NCI-H460 (cell line): ENCODE measurements at places on chromosomes 12 and 14. TPM values are rescaled to one million over a fixed set of nuclear protein-coding genes. Genes with fewer than 3 reads are reported as not detected.

The KLHDC1 gene
- total RNA-seq = 0.47 and 0.69 TPM in 2 replicates

DNA sequence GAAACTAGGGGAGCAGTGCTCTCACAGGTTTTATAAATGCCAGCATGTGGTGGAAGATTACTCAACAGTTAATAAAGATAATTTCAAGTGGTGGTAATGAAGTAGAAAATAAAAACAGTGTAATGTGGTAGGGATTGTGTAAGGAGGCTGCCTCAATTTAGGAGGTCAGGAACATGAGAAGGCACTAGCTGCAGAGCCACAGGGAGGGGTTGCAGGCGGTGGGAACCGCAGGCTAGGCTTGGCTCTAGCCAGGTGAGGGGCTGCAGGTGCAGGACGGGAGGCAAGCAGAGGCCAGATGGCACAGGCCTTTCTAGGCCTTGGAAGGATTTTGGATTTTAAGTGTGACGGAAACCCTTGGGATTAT lies 768 bp downstream of the METTL25 start:
- no peak for DNase-seq

The CCNK gene
- total RNA-seq = 18.1 and 23.3 TPM in 2 replicates

DNA sequence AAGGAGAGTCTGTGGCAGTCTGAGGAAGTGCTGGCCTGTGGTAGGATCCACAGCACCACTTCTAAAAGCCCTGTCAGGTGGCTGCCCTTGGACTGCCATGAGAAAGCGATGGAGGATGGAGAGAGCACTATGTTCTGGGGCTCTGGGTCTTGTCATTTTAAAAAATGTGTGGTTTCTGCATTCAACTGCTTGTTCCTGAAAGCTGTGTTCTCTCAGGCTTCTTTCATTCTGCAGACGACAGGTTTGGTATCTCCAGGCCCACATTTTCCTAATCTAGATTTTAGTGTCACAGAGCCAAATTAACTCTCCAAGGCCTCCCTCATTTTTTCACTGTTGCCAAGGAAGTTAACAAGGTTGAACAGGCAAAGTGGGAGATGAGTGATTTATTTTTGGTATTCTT lies 10.5 kb downstream of the OVCH1 start:
- DNase-seq = no peak

- no peak for DNase-seq
These were observed 2.7 kb downstream of the LRRC43 start for GRCh38 chr12:122185494-122186082.

DNA sequence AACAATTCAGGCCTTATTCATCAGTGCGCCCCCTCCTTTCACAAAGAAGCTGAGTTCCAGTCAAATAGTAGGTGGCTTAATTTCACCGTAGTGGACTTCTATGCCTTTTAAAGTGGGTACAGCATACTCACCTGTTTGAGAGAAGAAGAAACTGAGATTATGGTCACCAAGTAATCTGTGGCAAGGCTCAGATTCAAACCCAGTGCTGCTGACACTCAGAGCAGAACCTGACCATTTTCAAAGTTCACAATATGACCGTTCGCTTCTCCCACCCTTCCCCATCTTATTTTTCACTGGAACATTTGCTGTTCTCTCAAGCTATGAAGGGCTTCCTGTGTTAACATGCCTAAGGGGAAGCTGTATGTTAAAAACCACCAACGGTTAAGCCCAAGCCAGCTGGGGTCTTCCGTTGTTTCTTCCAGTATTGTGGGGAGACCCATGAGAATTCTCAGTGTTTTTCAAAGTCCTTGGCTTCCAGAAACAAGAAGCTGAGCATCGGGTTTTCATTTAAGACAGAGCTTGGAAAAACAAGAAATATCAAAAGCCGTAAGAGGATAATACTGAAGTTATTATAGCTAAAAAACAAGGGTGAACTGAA lies 6.1 kb upstream of the PSMA6 start:
- DNase-seq = no peak

- no peak for DNase-seq
These were observed 49.6 kb upstream of the PTCSC3 start for GRCh38 chr14:36226164-36226563.

- DNase-seq = no peak
These were observed 208.5 kb upstream of the NEDD1 start for GRCh38 chr12:96698521-96698920.

GRCh38 chr14:52873694-52874093 lies 77.2 kb downstream of the FERMT2 start:
- peak; percentile 5 for DNase-seq

DNA sequence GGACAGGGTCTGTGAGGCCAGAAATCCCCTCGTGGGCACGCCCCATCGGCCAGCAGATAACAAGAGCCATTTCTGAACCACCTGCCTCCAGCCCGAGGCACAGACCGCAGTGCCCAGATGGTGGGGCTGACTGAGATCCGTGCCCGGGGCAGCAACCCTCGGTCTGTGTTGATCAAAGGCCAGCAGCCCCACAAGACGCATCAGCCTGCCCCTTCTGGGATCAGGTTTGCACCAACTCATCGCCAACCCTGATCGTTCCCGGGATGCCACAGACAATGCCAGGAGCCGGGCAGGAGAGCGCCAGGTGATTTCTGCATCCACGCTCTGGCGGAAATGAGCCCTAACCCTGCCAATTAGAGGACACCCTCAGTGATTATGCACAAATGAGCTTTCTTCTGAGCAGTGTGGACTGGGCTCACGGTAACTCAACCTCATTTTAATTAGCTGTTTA lies 64.5 kb downstream of the TESC start:
- no peak for DNase-seq

The KRT71 gene
- total RNA-seq = not detected in 2 replicates

The LBHD2 gene
- total RNA-seq = not detected in 2 replicates

GRCh38 chr12:11798856-11799501 lies 149.5 kb downstream of the ETV6 start:
- peak; percentile 1 for DNase-seq

The AHNAK2 gene
- 35.9 and 38.2 TPM in 2 replicates for total RNA-seq

The TMPRSS12 gene
- not detected in 2 replicates for total RNA-seq

The TEAD4 gene
- total RNA-seq = 18.3 and 22.9 TPM in 2 replicates

DNA sequence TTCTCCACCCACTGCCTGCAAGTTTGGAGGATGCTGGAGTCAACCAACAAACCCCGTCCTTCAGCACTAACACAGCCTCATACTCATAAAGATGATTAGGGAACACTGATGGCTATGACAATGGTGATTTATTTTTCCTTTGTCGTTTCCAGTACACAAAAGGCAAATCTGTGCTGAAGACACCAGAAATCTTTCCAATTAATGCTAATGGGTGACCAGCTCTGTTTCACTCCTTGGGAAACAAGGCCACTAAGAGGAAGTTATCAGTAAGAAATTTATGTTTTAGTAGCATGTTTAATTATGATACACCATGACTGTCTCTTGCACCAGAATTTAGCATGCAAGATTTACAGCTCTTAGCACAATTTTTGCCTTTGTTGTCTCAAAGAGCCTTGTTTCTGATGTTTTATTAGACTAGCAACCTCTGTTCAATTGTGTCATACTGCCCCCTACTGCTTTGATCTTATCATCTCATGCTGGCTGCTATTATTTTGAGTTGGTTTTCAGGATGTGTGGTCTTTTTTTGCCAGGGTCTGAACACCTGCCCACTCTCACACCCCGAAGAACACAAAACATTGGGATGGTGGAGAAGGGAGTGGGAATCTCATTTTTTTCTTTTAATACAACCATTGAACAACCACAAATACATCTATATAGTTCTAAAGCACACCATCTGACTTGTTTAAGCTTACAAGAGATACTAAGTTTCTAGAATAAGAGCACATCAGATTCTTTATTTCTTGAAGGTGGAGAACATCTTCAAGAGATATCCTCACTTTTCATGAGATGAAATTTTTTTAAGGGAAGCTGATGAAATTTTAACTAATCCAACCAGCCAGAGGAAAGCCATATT lies 160.9 kb downstream of the SPTSSA start:
- peak; percentile 64 for DNase-seq

DNA sequence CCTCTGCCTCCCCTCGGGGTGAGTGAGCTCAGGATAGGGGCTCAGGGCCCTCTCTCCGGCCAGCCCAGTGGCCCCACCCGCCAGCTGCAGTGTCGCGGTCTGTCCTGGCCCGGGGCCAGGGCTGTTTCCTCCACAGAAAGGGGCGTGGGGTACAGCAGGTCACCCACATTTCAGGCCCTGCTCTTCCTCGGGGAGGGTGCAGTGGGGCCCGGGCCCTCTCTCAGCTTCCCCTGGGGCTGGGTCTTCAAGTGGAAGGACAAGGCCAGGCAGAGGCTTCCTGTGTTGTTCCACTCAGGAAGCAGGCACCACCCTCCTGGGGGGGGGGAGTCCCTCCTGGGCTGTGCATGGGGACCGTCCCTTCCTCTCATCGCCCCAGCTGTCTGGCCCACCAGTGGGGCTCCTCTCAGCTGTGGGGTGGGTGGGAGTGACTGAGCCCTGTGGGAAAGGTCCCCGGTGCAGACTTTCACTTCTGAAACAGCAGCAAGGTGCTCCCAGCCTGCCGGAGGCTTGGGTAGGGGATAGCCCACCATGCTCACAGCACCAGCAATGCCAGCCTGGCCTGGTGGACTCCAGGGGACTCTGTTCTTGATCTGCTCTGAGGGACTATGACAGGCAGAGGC lies 3.7 kb downstream of the GPR132 start:
- no peak for DNase-seq

The KRT3 gene
- total RNA-seq = not detected in 2 replicates

The BCAT1 gene
- total RNA-seq = 68.7 and 74.0 TPM in 2 replicates

DNA sequence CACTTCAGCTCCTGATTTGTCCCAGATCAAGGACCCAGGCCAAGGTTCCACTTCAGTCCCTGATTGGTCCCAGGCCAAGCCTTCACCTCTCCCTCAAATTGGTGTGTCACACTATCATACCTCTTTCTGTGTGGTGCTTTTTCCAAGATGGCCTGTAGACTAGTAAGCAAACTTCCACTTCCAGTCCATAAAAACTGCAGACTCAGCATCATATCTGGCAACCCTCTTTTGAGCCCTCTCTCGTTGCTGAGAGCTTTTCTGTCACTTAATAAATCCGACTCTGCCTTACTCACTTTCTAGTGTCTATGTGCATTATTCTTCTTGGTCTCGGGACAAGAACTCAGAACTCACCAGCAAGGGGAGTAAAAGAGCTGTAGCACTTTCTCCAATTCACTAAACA lies 1395.1 kb downstream of the LRFN5 start:
- no peak for DNase-seq

The GALNT8 gene
- not detected in 2 replicates for total RNA-seq

DNA sequence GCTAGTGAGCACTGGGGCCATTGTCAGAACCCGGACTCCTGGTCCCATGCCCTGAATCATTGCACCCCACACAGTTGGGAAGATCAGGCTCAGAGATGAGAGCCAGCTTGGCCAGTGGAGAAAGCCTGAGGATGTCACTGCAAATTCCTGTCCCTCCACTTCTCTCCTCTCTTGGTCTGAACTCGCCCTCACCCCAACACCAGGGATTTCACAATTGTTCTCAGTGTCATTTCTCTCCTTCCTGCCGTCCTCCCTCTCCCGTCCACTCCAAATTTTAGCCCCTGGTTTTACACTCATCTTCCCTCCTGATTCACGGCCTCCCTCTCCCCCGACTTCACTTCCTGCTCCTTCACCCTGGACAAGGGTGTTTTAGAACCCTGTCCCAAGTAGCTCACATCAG lies 11.1 kb downstream of the KRT75 start:
- DNase-seq = no peak

- no peak for DNase-seq
These were observed 144.9 kb upstream of the SYT1 start for GRCh38 chr12:78719721-78720120.

GRCh38 chr12:69719336-69720316 lies 19.0 kb upstream of the RAB3IP start:
- DNase-seq = no peak

The SYNDIG1L gene
- total RNA-seq = not detected in 2 replicates
